ENCODE measurements at places on chromosomes 2 and 18.

DNA sequence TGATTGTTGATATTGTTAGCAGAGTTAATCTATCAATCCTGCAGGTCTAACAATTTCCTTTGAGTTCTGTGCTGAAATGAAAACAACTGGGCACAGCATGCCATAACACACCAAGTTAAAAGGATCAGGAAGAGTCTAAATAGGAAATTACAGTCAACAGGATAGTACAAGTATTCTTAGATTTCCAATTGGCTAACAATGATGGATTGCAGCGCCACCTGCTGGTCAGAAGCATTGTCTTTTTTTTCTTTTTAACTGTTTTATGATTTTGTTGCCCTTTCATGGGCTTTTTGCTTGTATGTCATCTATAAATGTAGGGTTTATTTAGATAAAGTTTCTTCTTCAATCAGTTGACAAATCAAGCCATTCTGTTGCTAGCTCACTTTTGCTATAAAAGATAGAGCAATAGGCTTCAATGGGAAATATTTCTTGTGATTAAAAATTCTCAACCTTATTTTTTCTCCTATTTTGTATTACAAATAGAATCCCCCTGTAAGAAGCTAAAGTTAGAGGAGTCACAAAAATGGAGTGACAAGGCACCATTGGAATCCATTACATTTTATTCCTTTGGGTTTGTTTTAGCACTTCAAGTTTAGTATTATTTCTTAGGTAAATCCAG lies 40.8 kb upstream of the RPRM start:
- DNase-seq: peak; percentile 24

DNA sequence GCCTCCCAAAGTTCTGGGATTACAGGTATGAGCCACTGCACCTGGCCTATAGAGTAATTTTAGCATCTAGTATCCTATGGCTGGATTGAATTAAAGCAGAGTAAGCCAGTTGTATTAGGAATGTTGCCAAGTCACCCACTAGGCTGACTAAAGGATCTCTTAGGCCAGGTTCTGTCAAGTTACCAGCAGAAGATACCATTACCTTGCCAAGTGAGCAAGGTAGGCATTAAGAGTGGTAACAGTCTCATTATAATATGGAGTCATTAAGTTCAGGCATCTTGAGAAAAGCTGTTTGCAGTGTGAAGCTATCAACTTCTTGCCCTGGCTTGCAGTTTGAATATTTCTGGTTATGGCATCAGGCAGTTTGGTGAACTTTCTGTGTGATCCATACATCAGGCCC lies 37.0 kb upstream of the MTCL1 start:
- no peak for DNase-seq

DNA sequence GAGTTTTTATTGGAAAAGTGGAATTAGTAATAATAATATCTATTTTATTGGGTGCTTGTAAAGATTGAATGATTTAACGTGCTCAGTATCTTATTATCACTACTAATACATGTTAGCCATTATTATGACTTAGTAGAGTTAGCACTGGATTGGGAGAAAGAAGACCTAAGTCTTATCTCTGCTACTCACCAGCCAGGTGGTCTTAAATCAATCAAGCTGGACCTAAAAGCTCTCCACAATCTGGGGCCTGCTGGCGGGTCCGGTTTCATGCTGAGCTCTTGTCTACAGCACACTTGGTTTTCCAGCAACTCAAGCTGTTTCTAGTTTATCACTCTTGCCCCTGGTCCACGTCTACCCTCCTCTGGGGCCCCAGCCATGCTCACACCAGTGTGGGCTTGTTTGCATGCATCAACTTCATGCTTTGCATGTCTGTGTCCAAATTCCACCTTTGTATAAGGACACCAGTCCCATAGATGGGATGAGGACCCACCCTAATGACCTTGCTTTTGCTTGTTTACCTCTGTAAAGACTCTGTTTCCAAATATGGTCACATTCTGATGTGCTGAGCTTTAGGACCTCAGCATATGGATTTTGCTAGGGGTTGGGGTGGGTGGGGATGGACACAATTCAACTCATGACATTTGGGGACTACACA lies 363.1 kb downstream of the LPIN1 start:
- DNase-seq: no peak

DNA sequence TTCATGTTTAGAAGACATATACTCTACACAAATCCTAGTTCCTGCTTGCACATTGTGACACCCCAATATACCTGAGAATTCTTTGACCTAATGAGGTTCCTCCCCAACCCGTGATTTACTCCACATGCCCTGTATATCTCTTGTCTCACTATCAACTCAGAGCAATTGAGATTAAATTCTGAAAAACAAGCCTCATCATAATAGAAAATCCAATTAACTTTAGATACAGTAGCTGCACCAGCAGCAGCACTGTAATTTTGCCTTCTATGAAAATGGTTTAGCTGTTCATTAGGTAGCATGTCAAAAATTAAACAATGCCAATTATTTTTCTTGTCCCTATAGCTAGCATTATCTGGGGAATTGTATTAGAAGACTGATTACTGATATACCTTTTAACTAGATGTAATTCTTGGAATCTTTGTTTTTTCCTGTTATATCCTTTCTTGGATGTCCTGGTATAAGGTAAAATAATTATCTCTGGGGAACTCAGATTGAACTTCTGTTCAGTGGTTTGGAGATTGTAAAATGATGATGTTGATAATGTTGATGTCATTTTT lies 218.9 kb upstream of the TANK start:
- no peak for DNase-seq

DNA sequence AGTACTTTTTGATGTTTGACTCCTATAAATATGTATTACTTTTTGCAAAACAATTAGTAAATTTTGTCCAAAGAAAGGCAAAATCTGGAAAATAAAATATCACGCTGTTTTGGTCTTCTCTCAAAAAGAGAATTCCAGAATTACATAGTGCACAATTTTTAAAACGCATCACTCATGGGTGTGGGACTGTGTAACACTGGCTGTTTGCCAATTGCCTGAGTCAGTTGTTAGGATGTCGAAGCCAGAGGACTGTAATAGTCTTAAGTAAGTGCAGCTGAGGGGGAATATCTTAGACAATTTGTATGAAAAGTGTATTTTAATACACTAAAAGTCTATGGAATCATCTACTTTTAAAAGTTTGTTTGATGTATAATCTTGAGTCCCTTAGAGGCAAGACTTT lies 24.1 kb upstream of the EPHA4 start:
- DNase-seq: no peak

DNA sequence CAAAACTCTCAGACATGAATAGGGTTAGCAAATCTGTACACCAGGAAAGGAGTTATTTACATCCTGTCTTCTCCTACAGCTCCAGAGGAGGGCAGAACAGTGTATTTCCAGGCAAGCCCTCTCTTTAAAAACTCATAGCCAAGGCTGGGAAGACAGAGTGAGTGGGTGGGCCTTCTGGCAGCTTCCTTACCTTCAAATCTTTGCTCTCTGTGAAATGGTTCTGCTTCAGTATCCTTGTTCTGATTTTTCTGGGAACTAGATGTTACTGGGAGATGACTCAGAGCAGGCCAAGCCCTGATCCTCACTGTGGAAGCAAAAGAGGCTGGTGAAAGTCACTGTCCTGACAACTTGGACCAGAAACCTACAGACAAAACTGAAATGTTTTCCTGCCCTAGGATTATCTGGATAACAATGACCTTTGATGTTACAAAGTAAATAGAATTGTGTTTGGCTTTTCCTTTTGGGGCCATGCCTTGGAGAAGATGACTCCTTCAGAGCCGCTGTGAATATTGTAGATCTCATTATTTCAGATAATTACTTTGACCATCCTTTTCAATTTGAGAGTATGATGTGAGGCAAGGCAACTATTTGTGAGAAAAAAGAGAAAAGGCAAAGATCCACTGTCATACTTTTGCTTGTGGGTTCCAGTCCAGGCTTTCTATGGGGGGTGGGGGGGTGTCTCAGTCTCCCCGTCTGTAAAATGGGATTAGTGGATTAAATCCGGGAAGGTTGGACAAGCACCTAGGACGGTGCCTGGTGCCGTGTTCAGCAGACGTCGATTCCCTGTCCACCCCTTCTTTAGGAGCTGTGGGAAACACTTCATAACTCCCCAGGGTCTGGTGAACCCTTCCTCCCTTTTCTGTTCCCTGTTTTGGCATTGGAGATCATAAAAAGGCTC lies 644 bp upstream of the QPCT start:
- DNase-seq: no peak

GRCh38 chr2:169704160-169704708 lies 10.0 kb downstream of the PHOSPHO2 start:
- no peak for DNase-seq

- DNase-seq: no peak
These were observed 93.9 kb upstream of the RPE start for GRCh38 chr2:209908511-209908910.

DNA sequence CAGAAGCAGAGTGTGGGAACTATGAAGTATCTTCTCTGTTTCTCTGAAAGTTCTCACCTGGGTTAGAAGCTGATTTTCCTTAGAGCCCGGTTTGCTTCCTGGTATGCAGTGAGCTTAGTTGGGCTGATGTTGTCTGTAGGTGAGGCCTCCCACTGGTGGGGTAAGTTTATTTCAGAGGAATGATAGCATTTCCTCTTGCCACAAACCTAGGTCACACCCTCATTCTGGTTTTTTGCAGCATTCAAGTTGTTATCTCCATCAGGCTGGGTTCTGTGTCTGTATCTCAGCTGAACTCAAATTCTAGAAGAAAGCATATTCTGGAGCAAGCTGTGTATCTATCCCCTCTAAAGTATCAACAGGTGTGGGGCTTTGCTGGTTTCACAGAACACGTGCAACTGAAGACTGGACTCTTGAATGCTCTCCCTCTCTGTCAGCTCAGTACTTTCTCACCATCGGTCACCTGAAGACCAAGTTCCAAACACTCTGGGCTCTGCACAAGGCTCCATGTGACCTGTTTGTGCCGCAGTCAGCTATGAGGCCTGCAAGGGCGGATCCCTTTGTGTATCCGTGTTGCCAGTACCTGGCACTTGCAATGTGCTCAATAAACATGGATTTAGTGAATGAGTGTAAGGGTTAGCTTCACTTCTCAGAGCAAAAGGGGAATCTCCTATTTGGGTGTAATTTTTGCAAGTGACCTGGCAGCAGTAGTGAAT lies 49.5 kb upstream of the MBOAT2 start:
- DNase-seq: no peak

DNA sequence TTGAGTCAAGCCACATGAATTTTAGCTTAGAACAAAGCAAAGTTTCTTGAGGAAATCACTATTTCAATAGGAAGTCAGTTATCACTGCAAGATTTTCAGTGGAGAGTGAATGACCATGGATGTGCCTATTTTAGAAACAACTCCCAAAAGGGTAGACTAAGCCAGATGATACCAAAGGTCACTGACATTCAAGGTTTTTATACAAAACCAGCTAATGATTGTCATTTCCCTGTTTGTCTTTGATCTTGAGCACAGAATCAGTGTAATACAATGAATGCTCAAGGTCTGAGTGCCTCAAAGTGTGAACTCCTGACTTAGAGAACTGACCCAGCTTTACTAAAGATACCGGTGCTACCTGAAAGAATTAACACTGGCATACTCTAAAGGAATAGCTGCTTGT lies 60.5 kb downstream of the CDH2 start:
- no peak for DNase-seq

DNA sequence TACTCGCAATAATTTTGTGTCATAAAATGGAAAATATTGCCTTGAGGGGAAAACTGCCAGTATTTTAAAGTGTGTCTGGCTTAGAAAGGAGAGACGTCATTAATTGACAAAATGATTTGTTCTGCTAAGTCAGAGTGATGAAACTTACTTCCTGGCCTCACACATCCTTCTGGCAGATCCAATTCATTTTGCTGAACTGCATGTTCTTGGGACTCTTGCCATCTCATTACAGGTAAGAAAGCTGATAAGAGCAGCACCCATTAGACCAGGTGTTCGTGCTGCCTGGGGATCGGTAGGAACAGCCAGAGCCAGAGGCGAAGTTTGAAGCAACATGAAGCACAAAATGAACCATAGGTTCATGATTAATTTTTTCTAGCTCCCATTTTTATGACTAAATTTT lies 38.0 kb downstream of the KCNE4 start:
- no peak for DNase-seq

- no peak for DNase-seq
These were observed 441.7 kb downstream of the ZNF521 start for GRCh38 chr18:24910221-24910620.

DNA sequence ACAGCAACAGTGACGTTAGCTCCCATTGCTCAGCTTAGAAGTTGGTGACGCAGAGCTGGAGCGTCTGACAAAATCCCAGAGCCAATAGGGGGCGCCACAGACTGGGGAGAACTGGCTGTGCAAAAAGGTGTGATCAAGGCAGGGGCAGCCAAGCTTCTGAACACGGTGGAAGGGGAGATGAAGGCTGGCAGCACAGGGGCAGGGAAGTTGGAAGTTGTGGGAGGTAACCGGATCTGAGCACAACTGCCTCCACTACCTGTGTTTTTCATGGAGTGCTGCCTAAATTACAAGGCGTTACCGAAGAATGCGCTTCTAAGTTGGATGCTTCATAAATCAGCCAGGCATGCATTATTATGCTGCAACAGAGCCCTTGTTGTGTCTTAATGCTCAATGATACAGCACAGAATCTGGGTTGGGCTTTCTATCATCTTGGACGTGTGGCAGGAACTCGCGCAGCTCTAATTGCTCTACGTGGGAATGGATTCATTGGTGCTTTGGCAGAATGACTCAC lies 370.0 kb downstream of the SLC4A3 start:
- no peak for DNase-seq

- DNase-seq: no peak
These were observed 4.6 kb upstream of the RHBDD1 start for GRCh38 chr2:226831266-226831665.

GRCh38 chr2:132773331-132773730 lies 103.3 kb upstream of the LYPD1 start:
- DNase-seq: no peak

- no peak for DNase-seq
These were observed 84.3 kb downstream of the FEZ2 start for GRCh38 chr2:36513661-36514060.

DNA sequence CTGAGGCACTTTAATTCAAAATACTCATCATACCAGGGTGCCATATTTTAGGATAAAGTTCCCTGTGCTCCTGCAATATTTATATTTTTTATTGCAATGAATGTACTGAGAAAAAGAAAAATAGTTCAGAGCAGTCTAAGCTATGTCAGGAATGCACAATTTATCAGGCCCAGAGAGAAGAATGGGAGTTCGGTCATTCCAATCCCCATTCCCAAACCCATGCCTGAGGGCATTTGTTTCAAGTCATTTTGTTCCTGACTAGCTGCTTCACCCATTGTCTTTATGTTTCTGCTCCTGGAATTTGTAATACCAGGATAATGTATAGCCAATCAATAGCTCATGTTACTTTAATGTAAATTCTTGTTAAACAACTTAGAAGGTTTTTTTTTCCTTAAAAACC lies 24.4 kb upstream of the FTCDNL1 start:
- no peak for DNase-seq

DNA sequence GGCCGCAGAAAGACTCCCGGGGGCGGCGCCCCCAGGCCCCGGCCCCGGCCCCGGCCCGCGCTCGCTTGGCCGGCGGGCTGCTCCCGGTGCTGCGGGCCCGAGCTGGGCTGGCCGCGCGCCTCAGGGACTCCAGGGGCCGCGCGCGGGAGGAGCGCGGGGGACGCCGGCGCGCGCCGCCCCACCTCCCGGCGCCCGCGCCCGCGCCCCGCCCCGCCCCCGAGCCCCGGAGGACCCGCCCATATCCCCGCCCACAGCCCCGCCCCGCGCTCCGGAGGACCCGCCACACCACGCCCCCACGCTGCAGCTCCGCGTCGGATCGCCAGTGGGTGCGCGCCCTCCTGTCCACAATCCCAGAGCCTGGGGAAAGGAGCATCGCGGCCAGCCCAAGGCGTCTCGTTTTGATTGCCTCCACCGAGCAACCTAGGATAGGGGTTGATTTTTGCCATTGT lies at the start of gene PARD6G:
PARD6G (minus strand) TSS at position 122 of the 449 bp plus-strand sequence. CDS start 166 bp downstream, outside the sequence.
- no peak for DNase-seq

All from central memory CD8-positive, alpha-beta T cell (primary cell).